ENCODE measurements at places on chromosomes 3 and 15.

DNA sequence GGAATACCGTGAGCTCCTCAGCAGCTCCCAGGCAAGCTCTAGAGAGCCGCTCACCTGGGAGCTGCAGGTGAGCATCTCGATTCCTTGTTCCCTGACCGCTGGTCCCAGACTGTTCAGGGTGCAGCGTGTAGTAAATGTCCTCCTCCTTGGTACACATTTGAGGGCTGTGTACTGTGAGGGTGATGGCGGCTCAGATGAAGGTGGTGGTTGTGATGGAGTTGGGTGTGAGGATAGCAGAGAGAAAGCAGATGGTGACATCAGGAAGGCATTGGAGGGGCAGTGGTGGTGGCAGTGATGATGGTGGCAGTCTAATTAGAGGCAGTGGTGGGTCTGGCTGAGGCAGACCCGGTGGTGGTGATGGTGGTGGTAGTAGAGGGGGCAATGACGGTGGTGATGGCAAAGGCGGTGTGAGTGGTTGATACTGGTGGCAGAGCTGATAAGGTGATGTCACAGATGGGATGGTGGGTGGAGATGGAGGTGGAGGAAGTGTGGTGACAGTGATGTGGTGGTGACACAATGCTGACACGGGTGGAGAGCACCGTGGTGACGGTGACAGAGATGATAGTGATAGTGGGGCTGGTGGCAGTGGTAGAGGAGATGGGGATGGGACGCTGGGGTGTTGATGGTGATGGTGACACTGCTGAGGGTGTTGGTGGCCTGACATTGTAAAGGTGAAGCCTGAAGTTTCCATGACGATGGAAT lies at the start of gene DNAJB8:
TSS of gene DNAJB8 (minus strand) at position 51 of the 702 bp plus-strand sequence. CDS start 3,645 bp downstream, outside the sequence.
- no peak for DNase-seq

DNA sequence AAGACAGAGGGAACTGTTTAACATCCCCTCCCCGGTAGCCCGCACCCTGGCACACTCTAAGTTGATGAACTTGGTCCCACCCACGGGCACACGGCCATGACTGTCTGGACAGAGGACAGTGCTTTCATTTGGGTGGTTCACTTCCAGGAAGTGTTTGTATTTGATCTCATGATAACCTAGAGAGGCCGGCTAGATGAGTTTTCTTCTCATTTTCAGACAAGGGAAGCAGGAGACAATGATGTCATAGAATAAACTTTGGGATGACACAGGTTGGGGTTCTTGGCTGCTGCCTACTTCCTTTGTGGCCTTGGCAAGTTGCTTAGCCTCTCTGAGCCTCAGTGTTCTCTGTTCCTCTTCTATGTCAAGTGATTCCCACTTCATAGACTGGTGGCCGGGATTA lies 16.1 kb upstream of the LYSMD4 start:
- no peak for DNase-seq

- DNase-seq: no peak
Observed at GRCh38 chr3:158106766-158107471, 699 bp upstream of the SHOX2 start.

- DNase-seq: no peak
Observed at GRCh38 chr15:78105476-78106241, 13.3 kb downstream of the SH2D7 start.

DNA sequence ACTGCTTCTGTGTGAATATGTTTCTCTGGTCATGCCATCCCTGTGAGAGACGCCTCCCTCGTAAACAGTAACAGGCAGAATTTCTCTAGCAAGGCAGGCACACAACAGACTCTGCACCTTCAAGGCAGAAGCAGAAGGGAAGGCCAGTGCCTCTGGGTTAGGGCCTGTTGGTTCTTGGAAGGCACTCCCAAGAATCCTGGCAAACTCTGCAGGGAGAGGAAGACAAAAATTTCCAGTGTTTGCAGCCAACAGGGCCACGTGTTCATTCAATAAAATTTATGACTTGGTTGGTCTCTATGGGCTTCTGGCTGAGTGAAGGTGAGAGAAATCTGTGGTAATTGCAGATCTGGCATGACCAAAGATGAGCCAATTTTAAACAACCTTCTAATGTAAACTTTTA lies 39.3 kb downstream of the NFKBIZ start:
- no peak for DNase-seq

GRCh38 chr15:81054236-81054635 lies 53.5 kb downstream of the TLNRD1 start:
- DNase-seq: no peak

DNA sequence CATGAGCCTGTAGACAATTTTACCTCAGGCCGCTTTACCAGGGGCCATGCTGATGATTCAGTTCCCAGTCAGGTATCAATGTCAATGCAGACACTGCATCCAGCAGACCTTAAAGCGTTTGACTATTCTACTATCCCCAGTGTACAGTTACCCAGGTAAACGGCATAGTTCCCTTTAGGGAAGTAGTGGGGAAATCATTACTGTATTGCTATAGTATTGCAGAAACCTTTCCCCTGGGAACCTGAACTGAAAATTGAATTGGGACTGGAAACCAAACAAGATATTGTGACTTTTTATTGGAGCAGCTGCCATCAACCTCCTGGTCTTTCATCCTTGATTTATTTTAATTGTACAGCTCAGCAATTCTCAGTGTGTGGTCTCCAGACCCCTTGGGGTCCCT lies 6.6 kb upstream of the INAFM2 start:
- DNase-seq: no peak

- no peak for DNase-seq
Observed at GRCh38 chr3:127762077-127762786, 60.1 kb downstream of the MGLL start.

GRCh38 chr15:42594095-42594494 lies 18.7 kb downstream of the STARD9 start:
- no peak for DNase-seq

DNA sequence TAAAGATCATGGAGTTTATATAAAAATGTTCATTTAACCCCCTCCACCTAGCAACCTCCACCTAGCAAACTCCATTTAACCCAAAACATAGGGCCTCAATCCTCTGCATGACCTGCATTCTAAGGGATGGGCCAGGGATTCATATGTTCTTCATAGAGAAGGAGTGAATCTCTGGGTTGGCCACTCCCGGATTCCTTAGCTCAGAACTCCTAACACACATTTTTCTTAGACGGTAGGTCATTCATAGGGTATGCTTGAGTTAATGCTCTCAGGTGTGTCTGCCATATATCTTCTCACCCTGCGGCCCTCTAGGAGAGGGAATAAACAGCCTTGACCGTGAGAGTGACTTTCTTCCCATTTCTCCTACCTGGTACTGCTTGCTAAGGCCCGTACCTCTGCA lies 102.0 kb upstream of the IGSF10 start:
- no peak for DNase-seq

DNA sequence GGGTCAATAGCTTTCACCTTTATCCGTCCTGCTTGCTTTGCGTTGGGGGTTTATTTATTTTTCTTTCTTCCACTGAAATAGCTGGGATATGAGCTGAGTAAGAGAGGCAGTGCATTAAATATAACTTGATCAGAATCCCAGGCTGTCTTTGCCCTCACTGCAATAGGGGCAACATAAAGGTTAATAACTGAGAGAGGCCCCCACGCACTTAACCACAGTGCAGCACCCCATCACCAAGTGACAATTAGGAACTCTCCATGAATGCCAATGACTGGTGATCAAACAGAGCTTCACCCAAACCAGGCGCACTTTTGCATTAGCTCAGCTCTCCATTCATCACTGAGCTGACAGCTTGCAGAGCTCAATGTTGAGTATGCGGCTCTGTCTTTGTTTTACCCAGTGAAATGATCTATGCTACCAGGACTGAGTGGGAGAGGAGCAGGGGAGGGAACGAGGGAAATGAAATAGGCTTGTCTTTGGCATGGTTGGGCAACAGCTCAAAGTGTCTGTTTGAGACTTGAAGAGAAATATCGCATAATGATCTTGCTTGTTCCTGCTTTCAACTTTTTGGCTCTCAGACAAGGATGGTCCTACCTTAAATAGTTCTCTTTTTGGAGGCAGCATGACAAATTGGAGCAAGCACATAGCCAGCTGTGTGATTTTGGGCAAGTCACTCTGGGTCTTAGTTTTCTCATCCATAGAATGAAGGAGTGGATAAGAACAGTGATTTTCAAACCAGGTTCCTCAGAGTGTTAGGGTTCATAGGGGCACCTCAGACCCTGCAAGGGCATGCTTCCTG lies 14.5 kb upstream of the GLCE start:
- DNase-seq: no peak

DNA sequence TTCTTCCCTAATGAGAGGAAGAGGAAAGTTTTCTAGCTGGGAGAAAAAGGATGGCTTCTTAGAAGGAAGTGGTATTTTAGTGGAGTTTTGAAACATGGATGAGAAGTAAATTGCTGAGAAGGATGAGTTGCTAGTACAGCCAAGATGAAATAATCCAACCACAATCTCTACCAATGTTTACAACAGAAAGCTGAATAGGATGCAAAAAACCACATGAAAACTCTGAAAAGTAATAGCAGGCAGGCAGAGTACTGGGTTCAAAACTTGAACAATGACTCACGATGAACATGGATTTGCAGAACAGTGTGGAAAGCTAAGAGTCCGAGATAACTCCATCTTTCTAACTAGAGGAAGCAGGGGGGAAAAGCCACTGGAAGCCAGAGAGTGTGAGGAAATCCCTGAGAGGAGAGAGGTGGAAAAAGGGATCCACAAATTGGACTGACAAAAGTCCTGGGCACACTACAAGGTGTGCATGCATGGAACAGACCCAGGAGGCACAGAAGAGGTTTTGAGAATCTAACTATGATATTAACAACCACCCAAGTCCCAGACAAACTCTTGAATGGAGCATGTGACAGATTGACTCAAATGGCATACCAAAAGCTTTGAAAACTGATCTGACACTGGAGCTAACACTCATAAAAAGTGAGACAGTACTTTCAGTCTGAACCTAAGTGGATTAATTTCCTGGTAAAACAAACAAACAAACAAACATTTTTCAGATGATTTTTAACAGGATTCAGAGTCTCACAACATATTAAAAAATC lies 76.7 kb downstream of the ST6GAL1 start:
- DNase-seq: no peak

Measured in NT2/D1 (cell line).